ENCODE measurements at places on chromosomes 2 and 18. TPM values are rescaled to one million over a fixed set of nuclear protein-coding genes. Genes with fewer than 3 reads are reported as not detected.

The PRSS56 gene
- 0.35 TPM for total RNA-seq

The B3GNT7 gene
- 14.3 TPM for total RNA-seq

The RAB1A gene
- 115 TPM for total RNA-seq

The SLC11A1 gene
- 12.1 TPM for total RNA-seq

The SATB2 gene
- total RNA-seq, result 5.2 TPM

The TMEM200C gene
- total RNA-seq, result 5.3 TPM

The GTF2A1L gene
- total RNA-seq, result 8.3 TPM

The FLACC1 gene
- total RNA-seq, result 0.37 TPM

The SLC38A11 gene
- not detected for total RNA-seq

The FEV gene
- total RNA-seq, result not detected

The ALPP gene
- total RNA-seq, result 21.5 TPM

The ZAP70 gene
- 0.66 TPM for total RNA-seq

The SCN9A gene
- 1.2 TPM for total RNA-seq

The IL1F10 gene
- not detected for total RNA-seq

The IL37 gene
- not detected for total RNA-seq

The CRYGC gene
- total RNA-seq, result not detected

The DNAJC5G gene
- 0.56 TPM for total RNA-seq

The PFN4 gene
- total RNA-seq, result 0.52 TPM

The CDK15 gene
- total RNA-seq, result 4.2 TPM

The ST8SIA3 gene
- total RNA-seq, result not detected

The GPATCH11 gene
- 6.9 TPM for total RNA-seq

The TTN gene
- 1.0 TPM for total RNA-seq

The HOXD8 gene
- 46.8 TPM for total RNA-seq

The COBLL1 gene
- total RNA-seq, result 23.8 TPM

The ABCB6 gene
- total RNA-seq, result 37.2 TPM

The TMEFF2 gene
- not detected for total RNA-seq

The CNDP1 gene
- not detected for total RNA-seq

The BBS5 gene
- total RNA-seq, result 17.2 TPM

The ADAM23 gene
- total RNA-seq, result 6.8 TPM

The CIB4 gene
- not detected for total RNA-seq

The CXCR1 gene
- total RNA-seq, result not detected

The TWIST2 gene
- total RNA-seq, result 46.8 TPM

The COL6A3 gene
- 479 TPM for total RNA-seq

The DSG2 gene
- total RNA-seq, result 22.2 TPM

Measured in ovary (tissue), 10 donors.